ENCODE measurements at places on chromosomes 7 and 10.

- DNase-seq, result no peak
Observed at GRCh38 chr7:92697414-92697813, 107.2 kb upstream of the FAM133B start.

DNA sequence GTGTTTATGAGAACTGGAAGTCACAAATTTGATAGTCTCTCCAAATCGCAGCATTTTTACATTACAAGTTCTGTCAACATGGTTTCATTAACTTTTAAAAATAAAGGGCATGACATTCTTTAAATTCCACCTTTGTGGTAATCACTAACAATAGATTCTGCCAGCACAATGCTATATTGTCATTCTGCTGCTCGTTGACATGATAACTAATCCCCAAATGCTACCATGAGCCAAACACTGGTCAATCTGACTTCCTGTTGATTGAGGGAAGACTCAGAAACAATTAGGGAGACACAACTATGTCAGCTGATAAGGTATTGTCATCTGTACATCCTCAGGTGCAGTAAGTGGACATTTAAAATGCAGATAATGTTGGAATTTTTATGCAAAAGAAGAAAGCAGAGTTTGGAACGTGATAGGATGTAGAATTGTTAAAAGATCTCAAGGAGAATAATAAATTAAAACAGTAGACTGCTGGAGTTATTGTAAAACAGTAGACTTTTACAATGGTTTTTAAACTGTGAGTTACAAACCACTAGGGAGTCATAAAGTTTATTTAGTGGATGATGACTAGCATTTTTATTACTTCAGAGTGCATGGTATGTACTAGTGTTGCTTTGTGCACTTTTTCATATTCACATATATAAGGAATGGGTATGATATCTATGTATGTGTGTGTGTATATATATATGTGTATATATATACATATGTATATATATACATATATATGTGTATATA lies 126.4 kb upstream of the DKK1 start:
- no peak for DNase-seq

- DNase-seq, result no peak
Observed at GRCh38 chr7:50342616-50343114, 38.1 kb downstream of the IKZF1 start.

- no peak for DNase-seq
Observed at GRCh38 chr7:88458279-88458678, 151.6 kb upstream of the STEAP4 start.

- no peak for DNase-seq
Observed at GRCh38 chr10:87987206-87987605, 123.8 kb downstream of the PTEN start.

DNA sequence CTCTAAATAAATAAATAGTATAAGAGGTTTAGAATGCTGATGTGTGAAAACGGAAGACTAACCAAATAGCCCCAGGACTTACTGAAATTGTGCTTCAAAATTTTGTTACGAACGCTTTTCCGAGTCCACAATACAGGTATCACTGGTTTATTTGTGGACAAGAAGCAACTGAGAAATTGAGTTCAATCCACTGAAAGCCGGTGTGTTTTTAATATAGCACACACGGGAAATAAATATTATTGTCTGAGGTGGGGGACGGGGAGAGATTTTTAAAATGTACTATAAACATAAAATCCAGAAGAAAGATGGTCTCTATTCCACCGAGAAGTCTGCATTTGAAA lies 598 bp downstream of the SLC16A12 start:
- no peak for DNase-seq

DNA sequence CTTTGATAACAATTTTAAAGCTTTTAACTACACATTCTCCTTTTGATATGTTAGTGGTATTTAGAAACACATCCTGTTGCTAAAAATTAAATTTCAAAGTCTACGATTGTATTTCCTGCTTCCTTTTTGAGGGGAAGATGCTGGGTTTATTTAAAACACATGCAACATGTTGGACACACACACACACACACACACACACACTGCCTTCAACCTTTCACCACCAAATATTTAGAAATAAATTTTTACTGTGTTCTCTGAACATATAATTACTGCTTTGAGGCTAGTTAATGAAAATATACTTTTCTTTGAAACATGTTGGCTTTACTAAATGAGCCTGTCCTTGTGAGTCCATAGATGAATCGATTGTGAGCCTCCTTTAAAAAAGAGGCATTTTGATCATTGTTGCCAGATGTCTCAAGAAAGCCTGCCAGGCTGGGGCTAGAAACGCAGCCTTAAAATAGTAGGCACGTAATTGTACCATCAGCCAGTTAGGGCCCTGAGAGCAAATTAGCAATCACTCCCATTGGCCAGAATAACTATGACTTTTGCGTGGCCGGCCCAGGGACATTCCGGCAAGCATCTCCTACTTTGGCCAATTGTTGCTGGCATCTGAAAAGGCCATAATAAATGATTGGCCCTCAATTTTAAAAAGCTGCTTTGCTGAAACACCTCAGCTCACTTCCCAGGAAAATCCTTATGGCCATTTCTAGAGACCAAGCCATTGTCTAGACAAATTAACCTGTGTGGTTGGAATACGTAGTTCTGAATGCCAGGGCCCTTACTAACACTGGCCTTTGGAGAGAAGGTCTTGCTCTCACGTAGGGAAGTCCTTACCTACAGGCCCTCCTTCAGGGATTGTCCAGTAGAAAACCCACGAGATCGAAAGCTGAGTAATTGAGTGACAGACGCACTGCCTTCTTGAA lies 9.9 kb upstream of the TEX36 start:
- DNase-seq, result no peak

DNA sequence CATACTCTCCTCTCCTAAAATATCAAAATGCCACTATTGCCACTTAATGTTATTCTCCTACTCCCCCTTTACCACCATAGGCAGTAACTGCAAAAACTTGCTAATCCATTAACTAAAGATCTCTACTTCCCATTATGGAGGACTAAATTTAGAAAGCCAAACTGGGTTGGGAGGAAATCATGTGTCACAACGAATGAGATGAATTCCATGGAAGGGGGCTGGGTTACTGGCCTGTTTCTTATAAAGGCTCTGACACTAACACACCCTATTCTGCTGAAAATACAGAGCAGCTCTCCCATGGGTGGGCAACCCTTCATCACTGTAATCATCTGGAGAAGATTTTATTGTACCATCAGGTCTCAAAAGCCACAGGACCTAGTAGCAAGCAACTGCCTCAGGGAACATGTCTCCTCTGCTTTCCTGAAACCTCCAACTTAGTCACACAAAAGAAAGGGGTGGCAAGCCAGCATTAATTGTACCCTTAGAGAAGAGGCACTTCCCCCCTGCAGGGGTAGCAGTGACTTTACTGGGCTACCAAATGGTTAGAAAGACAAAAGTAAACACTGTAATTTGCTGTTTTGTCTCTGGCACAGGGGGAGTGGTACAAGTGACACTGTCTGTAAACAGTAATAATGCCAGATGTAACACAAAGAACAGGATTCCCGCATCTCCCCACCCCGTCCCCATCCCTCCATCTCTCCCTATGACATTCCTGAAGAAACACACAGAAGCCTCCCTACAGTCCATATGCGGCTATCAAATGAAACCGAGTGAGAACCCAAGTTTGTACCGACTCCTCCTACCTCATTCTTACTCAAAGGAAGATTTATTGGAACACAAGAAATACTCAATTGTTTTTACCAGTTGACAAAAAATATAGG lies 81.6 kb downstream of the ARMH3 start:
- no peak for DNase-seq

DNA sequence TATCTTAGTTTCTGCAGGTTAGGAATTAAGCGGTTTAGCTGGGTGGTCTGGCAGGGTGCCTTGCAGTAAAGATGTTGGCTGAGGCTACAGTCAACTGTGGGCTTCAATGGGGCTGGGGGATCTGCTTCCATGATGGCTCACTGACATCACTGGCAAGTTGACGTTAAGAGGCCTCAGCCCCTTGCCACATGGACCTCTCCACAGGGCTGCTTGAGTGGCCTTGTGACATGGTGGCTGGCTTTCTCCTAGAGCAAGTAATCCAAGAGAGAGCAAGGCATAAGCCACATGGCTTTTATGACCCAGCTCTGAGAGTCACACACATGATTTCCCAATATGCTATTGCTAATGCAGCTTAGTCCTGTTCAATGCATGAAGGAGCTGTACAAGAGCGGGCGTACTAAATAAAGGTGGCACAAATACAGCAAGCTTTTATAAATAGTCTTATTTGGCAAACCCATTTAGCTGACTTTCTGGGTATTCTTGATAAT lies 109.1 kb downstream of the SEPTIN7 start:
- DNase-seq, result no peak

DNA sequence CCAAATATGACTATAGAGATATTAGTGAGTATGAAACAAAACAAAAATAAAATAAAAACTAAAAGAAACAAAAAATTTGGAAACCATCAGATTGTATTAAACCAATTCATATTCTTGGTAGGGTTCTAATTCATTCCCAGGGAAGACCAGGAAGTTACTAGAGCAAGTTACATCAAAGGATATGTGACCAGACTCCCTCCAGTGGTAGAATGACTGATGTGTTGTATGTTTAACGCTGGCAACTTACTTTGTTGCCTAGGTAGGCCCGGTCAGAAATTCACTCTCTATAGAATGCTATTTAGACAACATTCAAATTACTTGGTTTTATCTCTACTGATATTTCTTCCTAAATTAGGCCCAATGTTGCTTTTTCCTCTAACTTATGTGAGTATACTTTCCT lies 5.2 kb downstream of the PHYHIPL start:
- peak; percentile 27 for DNase-seq

GRCh38 chr7:12719141-12719919 lies 31.9 kb downstream of the ARL4A start:
- no peak for DNase-seq
